ENCODE measurements at places on chromosomes 1 and 21. TPM values are rescaled to one million over a fixed set of nuclear protein-coding genes. Genes with fewer than 3 reads are reported as not detected.

DNA sequence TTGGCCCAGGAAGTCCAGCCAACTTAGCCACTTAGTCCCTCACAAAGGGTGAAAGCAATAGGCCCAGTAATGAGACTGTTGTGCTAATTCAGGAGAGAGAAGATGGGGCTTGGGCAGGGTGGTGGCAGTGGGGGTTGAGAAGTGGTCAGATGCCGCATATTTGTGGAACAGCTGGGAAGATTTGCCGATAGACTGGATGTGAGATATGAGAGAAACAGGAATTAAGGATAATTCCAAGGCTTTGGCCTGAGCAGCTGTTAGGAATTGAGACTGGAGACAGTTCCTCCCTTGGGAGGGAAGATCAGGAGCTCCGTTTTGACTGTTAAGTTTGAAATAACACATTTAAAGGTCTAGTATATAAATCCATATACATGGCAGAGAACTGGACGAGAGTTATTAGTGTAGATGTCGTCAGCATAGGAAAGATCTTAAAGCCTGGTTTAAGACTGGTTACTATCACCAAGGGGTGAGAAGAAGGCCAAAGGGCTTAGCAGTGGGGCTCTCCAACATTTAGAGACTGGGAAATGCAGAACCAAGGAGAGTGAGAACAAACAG, 323.7 kb upstream of the FAM78B start:
- no peak for DNase-seq

- DNase-seq = no peak
These were observed 37.1 kb downstream of the PRRX1 start for GRCh38 chr1:170700842-170701615.

- no peak for DNase-seq
These were observed 50.1 kb downstream of the COQ8A start for GRCh38 chr1:226990133-226990716.

- DNase-seq = no peak
These were observed 368.3 kb downstream of the PCP4 start for GRCh38 chr21:40235528-40235927.

DNA sequence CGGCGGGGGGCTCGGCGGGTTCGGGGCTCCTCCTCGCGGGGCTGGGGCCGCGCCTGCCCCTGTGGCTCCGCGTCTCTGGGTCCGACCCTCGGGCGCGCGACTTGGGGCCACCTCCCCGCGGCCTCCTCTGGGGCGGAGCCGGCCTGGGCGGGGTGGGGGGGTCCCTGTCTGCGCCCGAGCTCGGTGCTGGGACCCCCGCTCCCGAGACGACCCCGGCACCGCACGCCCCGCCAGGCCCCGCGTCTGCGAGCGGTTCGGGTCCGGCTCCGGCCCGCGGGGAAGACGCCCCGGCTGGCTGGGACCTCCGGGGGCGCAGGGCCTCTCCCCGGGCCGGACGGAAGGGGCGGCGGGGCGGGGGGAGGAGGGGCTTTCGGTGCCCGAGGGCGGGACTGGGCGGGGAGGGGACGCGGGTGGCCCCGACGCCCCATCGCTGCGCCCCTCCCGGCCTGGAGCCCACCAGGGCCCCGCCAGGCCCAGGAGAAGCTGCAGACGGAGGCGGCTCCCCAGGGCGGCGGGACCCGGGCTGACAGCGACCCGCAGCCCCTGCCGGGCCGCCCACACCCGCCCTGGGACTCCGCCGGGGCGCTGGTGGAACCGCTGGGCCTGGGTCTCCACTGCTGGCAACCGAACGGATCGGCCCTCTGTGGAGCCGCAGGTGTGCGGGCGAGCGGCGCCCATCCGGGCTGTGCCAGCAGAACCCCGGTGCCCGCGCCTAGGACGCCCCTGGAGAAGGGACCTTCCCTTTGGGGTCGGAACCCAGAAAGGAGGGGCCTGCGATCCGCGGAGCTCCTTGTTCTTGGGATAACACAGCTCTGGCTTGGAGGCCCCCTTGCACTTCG, 610 bp downstream of the COL6A2 start:
- DNase-seq = no peak

- DNase-seq = no peak
These were observed 217.6 kb upstream of the SAMSN1 start for GRCh38 chr21:14763695-14764064.

DNA sequence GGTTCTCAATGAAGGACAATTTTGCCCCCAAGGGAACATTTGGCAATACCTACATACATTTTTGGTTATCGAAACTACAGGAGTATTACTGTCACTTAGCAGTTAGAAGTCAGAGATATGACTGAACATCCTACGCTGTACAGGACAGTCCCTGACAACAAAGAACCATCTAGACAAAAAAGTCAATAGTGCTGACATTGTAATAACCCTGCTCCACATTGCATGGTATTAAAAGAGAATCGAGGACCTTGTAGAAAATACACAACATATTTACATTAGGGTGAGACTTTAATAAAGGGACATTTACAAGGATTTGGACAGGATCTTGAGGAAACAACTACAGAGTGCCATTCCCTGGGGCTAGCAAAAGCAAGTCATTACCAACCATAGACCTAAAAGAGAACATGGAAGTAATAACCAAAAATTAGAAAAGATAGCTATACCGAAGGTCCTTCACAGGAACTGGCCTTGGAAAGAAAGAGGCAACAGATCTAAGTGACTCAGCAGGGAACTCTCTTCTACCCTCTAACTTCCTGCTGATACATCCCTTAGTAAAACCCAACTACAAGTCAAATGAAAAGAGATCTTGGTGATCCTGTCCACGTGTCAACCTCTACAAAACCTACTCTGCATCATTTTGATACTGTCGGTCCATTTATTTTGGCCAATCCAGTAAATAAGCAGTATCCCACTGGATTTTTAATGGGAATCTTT, 40.2 kb downstream of the ANGPTL3 start:
- DNase-seq = no peak

DNA sequence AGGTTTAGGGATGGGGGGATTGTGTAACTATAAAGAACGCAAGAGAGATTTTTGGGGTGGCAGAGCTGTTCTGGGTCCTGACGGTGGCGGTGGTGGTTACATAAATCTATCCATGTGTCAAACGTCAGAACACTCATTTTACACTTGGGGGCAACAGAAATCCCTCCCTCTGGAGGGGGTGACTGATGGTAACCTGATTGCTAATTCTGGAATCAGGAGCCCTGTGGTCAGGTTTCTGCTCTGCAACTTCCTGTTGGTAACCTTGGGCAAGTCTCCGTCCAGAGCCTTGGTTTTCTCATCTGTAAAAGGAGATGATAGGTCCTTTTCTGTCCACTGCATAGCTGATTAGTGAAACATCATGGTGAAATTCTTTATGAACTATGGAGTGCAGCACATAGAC, 40.9 kb downstream of the ALPL start:
- DNase-seq = no peak

DNA sequence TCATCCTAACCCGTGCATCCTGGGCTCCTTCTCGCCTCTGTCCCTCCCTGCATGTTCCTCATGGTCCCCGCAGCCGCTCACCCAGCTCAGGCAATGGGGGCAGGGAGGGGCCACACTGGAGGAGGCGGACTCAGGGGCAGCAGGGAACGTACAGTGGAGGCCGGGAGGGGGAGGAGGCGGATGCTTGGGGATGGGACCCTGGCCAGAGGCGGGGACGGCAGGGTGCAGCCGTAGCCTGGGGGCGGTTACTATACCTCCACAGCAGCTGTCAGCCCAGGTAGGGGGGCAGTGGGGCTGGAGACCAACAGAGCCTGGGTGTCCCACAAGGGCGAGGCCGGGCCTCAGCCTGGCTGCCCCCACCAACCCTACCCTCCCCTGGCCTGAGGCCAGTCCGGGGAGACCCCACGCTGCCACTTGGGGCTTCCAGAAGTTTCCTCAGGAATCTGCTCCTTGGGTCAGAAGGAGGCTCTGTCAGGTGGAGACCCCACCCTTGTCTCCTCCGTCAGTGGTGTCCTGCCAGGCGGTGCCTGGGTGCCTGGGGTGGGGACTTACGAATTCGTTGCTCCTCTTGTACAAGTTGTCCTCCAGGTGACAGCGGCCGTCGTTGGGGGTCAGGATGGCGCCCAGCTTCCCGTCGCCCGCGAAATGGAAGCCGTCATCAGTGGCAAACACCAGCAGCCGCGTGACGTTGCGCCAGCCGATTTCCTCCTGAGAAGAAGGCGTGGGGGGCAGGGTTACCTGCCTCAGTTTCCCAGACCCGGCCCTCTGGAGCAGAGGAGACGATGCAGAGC, 20.7 kb downstream of the ITGB2 start:
- no peak for DNase-seq

DNA sequence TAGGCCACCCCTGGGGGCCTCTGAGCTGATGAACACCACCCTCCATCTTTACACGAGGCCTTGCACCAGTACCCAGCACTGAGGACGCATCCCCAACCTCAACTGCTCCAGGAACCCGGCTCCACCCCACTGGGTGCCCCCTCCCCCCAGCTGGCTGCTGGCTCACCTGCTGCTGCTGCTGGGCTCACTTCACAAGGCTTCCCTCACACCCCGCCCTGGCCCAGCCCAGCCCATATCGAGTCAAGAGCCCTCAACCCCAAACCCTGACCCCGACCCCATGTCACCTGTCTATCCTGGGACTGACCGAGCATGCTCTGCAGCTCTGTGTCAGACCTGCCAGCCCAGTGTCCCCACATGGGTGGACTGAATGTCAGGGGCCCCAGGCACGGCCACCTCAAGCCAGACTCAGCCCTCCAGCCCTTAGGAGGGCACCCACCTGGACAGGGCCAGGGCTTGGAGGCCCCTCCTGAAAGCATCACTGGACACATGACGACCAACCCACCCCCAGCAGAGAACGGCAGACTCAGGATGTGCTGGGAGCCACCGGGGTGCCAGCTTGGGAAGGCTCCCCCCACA, 21.4 kb downstream of the WNT9A start:
- no peak for DNase-seq

DNA sequence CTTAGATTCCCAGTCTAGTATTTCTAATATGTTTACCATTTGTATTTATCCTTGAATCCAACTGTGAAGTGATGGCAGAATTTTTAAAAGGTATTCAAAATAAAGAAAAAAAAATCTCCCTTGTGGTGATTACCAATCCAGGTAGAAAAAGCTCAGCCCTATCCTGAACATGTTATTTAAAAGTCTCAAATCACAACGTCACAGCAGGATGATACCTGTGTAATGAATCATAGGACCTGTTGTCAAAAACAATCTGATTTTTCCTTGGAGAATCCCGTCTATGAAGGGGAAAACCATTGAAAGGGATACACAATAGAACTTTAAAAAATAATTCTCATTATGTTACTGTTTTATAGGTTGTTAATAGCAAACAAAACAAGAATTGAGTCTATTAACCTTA, 76.9 kb upstream of the LBR start:
- DNase-seq = no peak

DNA sequence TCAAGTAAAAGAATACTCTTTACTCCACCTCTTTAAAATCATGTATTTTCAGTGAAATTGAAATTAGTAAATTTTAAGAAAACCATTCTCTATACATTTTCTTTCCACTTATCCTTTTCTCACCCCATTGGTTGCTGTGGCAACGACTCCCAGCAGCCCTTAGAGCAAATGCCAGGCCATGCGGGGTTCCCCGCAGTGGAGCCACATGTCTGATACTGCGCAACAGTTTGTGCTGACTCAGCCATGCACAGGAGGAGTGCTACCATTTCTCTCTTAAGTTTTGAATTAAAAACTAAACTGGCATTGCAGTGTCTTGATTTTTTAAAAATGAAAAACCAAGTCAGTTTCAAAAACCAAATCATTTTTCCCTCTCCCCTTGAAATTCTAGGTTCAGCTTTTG, 214.1 kb upstream of the L1TD1 start:
- DNase-seq = no peak

- DNase-seq = no peak
These were observed 2.5 kb upstream of the OTUD3 start for GRCh38 chr1:19879661-19880060.

DNA sequence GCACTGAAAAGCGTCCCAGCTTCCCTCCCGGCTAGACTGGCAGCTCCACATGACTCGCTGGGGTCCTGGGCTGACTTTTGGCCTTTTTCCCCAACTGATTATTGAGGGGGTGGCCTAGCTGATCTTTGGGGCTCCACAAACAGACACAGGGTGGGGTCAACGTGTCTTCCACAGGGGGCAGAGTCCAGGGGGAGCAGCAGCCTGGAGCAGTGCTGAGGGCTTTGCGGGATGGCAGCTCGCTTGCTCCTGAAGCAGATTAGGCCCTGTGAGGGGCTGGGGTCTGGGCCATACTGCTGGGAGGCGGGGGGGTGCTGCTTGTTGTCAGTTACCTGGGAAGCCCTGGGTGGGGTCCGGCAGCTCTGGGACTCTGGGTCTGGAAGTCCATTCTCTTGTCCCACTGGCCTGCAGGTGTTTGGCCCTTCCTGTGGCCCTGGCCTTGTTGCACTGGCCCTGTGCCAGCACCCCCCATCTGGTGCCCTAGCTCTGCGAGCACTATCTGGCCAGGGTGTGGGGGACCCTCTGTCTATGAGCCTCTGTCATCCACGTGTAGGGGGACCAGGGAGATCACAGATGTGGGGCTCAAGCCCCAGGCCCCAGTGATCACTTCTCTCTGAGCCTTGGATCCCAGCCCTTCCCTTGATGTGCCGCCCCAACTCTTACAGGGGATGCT, 12.3 kb upstream of the HES5 start:
- DNase-seq = no peak

- DNase-seq = no peak
These were observed 60.2 kb downstream of the MORN1 start for GRCh38 chr1:2331200-2331544.

DNA sequence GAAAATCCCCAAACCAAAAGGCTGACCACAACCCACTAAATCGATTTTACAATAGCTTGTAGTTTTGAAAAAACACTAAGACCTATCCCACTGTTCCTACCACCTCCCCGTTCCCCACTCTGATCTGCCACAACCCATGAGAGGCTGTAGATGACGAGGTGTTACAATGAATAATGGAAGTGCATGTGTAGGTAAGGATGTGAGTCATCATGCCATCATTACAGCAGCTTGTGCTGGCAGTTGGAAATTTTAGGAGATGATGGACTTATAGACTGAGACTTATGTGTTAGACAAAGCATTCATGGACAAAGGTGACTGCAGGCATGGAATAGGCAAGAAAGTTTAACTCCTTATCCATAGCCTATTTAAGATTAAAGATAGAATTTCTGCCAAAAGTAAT, 184.7 kb upstream of the CACYBP start:
- DNase-seq = no peak

GRCh38 chr1:168089326-168089978, 47.3 kb downstream of the GPR161 start:
- no peak for DNase-seq

GRCh38 chr1:6393400-6394187, at the start of gene ACOT7:
Gene ACOT7, minus strand, starts transcription at chr1:6393767. Its CDS starts 368 bp downstream, at chr1:6393399.
- DNase-seq = peak; percentile 79

Gene NR1I3
- polyA plus RNA-seq = 3.9 TPM

Gene FAM72D
- 2.3 TPM for polyA plus RNA-seq

Gene ASPM
- 22.4 TPM for polyA plus RNA-seq

Gene CRYZ
- 185 TPM for polyA plus RNA-seq

Gene KLF17
- not detected for polyA plus RNA-seq

Gene IGSF3
- 29.7 TPM for polyA plus RNA-seq

Measured in right renal pelvis (tissue), 4 donors.